ENCODE measurements at places on chromosomes 12 and 14.

GRCh38 chr12:3252450-3252891, 175.3 kb downstream of the TSPAN9 start:
- DNase-seq: no peak

DNA sequence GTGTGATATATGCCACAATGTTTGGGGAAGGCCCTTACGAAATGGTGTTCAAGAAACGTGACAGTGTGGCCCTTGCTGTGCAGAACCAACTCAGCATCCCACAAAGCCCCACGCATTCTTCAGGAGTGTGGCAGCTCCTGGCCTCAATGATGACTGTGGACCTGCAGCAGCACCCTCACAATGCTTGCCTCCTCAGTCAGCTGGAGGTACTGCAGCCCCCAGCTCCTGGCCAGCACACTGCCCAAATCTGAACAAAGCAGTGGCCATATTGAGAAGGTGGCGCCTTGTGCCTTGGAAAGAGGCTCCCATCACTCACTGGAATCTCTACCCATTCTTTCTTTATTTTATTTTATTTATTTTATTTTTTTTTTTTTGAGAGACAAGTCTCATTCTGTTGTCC, 10.4 kb downstream of the POLE2 start:
- no peak for DNase-seq

DNA sequence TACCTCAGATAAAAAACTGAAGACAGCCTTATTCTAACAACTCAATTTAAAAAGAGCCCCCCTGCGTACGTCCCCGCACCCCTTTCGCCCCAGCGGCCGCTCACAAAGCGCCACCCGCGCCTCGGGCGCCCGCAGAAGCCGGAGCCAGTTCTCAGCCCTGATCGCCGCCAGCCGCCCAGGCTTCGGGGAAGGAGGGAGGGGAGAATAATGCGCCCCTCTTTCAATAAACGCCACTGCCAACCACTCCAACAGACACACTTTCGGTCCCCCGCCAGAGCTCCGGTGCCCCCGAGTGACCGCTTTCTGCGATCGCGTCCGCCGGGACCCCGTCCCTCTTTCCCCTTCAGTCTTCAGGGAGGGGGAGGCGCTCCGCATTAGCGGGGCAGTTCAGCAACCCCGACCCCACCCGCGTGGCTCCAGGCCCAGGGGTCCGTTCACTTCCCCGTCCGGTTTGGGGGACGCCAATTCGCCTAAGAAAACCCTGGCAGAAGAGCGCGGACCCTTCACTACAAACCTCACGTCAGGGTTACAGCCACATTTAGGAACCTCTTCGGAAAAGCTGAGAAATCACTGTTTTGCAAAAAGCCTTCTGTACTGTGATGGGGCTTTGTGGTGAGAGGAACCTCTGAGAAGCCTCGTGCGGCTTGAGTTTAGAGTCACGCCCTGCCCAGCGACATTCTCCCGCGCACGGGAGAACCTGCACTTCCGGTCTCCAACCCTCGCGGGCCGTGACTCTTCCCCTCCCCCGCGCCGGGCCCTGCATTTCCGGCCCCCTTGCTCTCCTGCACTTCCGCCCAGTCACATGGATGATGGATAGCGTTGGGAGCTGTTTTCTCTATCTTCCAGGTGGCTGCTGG, 18.7 kb downstream of the FOXG1 start:
- no peak for DNase-seq

DNA sequence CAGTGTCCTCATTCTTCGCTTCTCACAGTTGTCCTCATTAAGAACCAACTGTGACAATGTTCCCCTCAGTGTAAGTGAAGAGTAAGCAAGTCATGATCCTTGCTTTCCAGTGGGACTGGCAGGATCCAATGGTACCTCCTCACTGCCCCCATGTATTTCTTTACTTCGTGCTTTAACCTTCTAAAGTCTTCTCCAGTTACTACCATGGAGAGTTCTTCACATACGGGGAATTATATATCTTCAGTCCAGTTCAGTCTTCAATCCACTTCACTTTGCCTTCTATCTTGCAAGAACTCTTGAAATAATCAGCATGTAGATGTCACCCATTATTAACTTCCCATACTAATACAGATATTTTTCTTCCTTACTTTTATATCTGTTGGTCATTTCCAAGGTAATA, 381.9 kb upstream of the GARIN6 start:
- no peak for DNase-seq

GRCh38 chr14:74658535-74659131, 46.6 kb upstream of the LTBP2 start:
- no peak for DNase-seq

DNA sequence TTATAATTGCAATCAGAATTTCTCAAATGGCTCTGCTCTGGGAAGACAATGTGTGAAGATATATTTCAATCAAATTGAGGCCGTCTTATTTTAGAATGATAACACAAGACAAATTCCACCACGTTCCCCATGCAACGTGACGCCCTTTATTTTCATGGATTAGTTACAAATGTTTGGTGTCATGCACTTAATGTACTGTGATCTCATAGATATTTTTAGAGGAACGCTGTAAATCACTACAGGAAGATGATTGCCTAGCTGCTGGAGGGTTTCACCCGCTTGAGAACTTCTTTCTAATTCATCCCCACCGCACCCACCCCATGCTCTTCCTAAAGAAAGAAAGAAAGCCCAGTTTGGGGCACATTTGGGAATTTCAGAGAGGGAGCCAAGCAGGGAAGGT, 117.2 kb downstream of the PLXNC1 start:
- DNase-seq: no peak

DNA sequence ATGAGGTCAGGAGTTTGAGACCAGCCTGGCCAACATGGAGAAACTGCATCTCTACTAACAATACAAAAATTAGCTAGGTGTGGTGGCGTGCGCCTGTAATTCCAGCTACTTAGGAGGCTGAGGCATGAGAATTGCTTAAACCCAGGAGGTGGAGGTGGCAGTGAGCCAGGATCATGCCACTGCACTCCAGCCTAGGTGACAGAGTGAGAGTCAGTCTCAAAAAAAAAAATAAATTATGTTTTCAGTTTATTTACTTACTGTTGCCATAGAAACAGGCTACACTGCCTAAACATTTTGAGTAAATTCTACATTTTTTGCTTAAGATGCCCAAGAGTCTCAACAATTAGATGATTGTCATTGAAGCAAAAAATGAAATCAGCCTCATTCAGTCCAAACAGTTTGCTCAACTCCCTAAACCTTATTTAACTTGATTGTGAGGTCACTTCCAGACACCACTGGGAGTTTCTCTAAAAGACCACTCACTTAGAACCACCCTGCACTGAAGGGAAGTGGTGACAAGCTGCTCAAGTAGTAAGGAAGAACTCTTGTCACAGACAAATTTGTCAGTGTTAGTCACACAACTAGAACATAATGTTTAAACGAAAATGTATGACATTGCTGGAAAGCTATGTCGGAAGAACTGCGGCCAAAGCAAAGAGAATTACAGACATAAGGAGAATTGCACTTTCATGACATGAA, 9.8 kb upstream of the GNPNAT1 start:
- DNase-seq: no peak

- no peak for DNase-seq
These were observed 71.9 kb upstream of the HOXC13 start for GRCh38 chr12:53866727-53867126.

- no peak for DNase-seq
These were observed 44.5 kb downstream of the TMPRSS12 start for GRCh38 chr12:50887191-50887590.

DNA sequence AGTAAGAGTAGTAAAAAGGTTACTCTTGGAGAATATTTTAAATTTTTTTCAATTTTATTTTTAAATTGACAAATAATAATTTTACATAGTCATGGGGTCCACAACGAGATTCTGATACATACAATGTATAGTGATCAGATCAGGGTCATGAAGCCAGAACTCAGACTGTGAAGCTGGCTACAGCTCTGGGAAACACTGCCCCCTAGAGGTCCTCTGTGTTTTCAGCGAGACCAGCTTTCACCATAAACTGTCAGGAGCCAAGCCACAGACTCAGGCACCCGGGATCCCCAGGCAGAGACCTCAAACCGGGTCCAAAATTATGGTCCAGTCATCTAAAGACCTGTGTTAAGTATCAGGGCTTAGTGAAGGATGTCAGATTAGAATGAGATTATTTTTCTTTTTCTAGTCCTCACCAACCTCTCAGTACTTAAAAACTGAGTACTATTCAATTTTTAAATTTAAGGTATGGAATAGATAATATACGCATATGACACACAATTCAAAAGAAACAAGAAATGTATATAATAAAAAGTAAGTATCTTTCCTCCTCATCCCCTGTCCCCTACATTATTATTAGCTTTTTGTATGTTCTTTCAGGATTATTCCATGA, 397.1 kb downstream of the MDGA2 start:
- no peak for DNase-seq

DNA sequence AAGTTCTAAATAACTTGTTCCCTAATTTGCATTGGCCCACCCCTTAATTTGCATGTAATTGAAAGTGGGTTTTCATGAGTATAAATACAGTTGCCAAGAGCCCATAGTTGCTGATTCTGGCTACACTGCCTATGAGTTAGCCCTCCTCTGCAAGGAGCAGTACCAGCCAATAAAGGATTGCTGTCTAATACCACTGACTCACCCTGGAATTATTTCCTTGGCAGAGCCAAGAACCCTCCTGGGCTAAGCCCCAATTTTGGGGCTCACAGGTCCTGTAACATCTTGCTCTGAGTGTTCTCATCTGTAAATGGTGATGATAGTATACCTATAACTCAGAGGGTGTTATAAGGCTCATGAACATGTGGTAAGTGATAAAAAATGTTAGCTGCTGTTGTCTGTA, 6.8 kb downstream of the TTC8 start:
- DNase-seq: no peak

- no peak for DNase-seq
These were observed 1194.7 kb downstream of the GALC start for GRCh38 chr14:86798330-86798729.

GRCh38 chr14:103891667-103892215, 36.5 kb upstream of the TDRD9 start:
- DNase-seq: no peak

DNA sequence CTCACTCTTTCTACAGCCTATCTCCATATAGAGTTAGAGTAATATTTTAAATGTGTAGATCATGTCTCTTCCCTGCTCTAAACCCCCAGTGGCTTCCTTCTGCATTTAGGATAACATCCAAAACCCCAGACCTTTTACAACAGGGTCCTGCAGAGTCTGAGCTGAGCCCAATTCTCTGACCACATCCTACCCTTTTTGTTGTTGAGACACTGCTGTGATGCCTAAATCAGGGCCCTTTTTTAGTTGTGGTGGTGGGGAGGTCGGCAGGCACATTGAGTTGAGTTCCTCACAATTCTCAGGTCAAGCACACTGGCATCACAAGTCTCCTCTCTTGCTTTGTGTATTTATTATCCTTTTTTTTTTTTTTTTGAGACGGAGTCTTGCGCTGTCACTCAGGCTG, 1.8 kb upstream of the DDX47 start:
- DNase-seq: no peak

- no peak for DNase-seq
These were observed 28.9 kb downstream of the PNMA1 start for GRCh38 chr14:73685328-73685727.

GRCh38 chr12:20482491-20483054, 114.2 kb downstream of the PDE3A start:
- no peak for DNase-seq

DNA sequence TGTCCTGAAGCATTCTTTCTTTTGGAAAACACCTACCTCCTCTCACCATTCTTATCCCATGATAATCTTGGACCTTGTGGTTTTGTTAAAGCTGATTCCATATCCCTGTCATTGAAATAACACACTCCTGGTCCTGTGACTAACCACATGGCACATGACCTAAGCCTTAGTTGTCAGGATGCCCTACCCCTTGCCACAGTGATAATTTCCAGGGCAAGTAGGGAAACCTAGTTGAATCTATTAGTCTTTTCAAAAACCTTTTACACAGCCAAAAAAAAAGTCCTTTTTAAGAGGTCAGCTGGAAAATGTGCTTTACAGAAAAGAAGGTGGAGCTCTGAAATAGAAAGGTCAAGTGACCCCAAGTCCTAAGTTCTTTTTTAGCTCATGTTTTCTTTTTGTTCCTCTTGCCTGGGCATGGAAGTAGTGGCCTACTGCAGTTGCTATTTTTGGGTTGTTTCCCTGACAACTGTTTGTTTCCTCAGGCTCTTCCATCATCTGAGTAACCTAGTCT, 608.4 kb downstream of the LRFN5 start:
- DNase-seq: no peak

DNA sequence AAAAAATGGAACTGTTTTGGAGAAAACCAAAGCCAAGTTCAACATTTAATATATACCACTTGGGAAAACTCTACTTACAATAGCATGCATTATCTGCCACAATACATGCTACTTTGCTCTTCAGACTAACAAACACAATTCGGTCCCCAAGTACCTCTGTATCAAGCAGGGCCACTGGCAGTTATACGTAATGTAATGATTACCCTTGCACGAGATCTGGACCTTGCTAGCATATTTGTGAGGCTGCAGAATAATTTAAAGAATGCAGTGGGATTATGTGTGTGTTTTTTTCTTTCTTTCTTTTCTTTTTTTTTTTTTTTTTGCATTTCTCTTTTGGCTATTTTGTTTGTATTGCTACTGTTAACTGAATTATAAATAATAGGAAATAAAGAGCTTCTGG, 22.8 kb upstream of the PYGL start:
- DNase-seq: no peak

DNA sequence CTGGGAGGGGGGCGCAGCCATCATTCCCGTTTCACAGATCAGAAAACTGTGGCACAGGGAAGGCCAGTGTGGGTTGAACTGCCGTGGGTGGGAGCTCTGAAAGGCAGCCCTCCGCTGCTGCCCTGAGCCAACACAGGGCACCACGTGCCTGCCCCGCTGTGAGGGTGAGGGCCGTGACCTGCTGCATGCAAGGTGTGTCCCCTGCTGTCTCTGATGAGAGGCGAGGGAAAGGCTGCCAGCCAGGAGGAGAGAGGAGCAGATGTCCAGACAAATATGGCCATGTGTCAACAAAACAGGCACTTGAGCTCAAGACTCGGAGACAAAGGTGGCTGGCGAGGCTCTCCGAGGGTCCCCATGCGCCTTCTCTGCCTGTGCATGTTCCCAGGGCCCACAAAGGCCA, 108.8 kb downstream of the RBM19 start:
- no peak for DNase-seq

DNA sequence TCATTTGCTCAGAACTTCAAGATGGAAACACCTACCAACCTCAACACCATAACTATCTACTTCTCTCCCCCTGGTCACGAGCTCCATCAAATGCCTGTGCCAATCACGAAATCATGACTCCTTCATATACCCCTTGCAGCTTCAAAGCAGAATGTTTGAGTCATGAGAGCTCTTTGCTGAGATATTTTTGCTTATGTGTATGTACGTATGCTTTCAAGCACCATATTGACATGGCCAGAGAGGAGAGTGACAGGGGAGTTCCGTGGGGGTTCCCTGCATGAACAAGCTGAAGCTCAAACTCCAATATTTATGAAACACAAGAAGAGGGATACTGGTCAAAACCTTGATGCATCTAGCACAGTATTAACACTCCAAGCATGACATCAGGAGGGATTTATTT, 374.4 kb downstream of the DPF3 start:
- DNase-seq: no peak
